Inflammatory macrophage treated with lipopolysaccharide for 1 hour (primary cell): ENCODE measurements at places on chromosomes 6 and 20.

DNA sequence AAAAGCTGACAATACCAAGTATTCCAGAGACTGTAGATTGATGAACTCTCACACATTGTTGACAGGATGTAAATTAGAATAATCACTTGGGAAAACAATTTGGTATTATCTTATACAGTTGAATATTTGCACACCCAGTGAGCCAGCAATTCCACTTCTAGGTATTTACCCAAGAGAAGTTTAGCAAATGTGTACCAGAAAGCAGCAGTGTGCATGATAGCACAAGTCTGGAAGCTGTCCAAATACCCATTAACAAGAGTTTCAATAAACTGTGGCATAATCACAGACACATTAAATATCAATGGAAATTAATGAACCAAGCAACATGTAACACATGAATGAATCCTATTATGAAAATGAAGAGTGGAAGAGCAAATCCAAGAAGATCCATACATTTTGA is 233.6 kb downstream of the TPBG start:
- DNase-seq, result no peak

DNA sequence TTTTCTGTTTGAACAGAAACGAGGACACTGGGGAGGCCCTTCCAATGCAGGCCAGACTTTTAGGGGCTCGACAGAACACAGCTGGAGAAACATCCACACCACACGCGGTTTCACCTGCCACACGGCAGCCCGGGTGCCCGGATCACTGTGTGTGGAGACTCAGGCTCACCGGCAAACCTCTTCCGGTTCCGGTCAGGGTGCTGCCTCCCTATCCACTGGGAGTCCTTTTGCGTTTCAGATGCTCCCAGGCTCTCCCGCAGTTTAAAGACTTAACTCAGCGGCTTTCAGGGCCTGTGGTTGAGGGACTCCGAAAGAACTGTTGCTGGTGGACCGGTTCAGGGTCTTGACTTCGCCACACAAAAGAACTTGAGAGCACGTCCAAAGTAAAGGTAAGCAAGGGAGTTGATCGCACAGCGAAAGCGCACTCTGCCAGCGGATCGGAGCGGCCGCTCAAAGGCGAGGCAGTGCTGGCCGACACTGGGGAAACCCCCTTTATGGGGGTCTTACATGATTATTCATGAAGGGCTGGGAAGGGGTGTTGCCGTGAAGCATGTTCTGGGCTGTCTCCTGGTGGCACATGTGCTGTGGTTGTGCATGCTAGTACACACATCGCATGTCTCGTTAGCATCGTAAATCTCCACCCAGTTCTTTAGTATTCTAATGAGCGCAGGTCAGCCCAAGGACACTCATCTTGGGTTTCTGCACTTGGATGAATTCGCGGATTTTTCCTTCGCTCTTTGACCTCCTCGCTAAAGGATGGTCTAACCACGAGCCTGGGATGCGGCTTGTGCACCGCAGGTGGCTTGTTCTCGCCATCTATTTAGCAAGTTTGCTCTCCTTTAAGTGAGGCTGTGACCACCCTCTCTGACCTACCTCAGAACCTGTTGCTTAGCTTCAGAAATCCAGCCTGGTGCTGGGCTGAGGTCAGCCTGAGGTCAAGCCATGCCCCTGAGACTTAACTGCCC is 180.3 kb downstream of the CDH26 start:
- peak; percentile 22 for DNase-seq

DNA sequence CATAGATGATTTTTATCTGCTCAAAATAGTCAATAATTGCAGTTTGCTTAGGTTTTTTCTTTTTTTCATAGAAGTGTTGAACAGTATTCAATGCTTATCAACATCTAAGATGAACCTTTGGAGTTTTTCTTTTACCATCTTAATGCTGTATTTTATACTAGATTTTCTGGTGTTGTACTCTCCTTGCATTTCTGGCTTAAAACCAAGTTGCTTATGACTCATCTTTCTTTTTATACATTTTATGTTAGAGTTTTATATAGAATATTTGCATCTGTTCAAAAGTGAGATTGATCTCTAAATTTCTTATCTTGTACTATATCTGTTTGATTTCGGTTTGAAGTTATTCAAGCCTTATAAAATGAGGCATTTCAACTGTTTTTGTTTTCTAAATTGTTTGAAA is 232.5 kb downstream of the RFPL4B start:
- no peak for DNase-seq

DNA sequence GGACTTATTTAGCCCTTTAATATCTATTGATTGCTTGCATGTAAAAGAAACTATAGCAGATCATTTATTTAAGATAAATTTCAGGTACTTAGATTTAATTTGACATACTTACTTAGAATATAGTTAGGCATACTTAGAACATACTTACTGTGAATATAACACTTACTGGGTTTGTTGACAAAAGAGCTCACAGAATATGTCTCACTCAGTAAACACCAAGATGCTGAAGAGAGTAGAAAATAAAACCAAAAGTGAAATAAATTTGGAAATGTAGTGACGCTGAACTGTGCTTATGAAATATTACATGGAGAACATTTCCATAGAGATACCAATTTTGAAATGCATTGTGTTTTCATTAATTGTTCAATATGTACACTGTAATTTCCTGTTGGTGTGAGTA is 615.4 kb upstream of the MAN1A1 start:
- no peak for DNase-seq

DNA sequence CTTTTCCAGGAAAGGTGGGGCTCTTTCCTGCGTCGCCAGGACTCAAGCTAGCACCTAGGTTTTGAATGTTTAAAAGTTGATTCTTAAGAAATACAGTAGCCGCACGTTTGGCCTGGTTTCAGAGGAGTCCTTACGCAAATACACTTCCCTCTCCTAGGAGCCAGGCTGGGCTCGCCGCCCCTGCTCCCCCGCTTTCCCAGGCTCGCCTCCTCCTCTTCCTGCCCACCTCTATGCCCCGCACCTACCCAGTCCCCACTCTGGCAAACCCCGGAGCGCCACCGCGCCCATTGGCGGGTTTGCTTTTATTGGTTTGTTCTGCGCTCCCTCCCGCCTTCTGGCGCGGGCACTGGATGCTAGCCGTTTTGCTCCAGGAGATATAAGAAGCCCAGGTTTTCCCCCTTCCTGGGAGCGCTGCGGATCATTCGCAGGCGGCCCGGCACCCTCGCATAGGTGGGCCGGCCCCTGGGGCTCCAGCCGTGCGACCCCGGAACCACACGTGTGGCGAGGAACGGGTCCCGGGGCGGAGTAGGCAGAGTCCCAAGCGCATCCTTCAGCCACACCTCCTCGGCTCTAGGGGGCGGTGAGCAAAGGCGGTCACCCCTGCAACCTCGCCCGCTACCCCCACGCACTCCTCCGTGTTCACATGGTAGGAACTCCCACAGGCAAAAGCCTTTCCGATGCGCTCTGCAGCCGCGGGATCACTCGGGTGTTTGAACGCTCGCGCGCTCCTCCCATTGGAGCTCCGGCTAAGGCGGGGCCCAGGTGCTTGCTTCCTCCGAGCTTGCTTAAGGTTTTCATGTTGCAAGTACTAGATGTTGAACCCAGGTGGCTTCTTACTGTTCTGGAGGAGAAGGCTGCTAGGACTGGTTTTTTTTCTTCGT is 119.0 kb downstream of the RTN4IP1 start:
- no peak for DNase-seq

DNA sequence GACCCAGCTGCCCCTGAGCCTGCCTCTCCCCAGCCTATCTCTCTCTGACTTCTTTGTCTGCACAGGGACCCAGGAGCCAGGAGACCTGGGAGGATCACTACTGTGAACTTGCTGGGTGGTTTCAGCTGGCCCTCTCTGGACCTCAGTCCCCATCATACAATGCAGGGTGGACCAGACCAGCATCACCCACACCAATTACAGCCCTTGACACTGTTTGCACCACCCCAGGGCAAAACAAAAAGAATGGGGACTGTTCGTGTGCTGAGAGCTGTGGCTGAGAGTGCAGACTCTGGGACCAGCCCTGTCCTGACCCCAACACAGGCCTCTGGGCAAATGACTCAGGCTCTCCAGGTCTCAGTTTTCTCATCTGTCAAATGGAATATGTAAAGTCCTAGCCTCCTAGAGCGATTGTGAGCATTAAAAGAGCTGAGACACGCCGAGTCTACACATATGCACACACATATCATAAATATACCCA is 25.4 kb downstream of the PTGIS start:
- no peak for DNase-seq

DNA sequence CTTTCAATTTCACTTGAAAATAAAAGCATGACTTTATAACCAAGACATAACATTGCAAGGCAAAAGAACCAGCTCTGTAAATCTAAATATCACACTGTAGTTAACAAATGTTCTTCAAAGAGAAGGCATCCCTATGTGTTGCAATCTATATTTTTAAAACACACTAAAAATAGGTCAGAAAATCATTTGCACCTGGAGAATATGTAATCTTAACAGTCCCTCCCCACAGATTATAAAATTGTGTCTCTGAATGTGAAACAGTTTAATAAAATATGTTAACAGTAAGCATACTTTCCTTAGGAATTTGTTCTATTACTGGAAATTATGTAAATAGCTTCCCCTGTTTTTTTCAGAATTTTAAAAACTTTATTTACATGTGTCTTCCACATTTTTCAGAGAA is 351.9 kb downstream of the COL12A1 start:
- DNase-seq, result no peak

GRCh38 chr20:38985060-38985459 is 22.9 kb downstream of the DHX35 start:
- DNase-seq, result no peak

DNA sequence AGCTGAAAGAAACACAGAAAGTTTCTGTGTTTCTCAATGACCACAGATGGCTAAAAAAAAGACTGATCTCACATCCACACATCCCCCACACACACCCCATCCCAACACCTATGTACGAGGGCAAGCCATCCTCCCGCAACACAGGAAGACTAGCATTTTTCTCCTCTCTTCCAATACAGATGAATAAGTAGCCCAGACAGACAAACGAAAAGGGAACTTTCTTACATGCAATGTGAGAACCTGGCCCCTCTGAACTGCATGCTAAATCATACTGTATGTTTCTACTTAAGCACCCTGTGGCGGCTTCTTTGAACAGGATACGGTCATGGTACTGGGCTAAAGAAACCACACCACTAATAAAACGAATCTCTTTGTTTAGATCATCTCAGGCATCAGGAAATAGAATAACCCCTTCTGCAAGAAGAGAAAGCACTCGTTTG is 116.2 kb downstream of the GMDS start:
- DNase-seq, result no peak

- DNase-seq, result no peak
Measured at GRCh38 chr6:5782783-5783547, 223.8 kb downstream of the NRN1 start.

DNA sequence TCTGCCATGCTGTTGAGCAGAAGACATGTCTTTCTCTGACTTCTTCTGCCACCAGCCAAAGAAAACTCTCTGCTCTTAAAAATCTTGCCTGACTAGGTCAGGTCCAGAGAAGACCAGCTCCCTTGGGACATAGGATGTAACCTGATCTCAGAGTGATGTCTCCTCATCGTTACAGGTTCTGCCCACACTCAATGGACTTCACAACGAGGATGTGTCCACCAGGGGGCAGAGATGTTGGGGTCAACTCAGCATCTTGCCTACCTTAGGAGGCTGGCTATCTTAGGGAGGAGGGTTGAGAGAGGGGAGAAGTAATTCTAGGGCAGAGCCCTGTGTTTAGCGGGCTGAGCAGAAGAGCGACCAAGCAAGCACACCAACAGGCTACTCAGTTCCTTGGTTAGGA is 207.6 kb upstream of the CDH4 start:
- no peak for DNase-seq

GRCh38 chr6:115896538-115897129 is 164.1 kb downstream of the FRK start:
- no peak for DNase-seq

- DNase-seq, result no peak
Measured at GRCh38 chr20:33727806-33728205, 4.0 kb upstream of the ZNF341 start.
